ENCODE measurements at places on chromosomes 3 and 15.

GRCh38 chr3:3087716-3088465, 22.3 kb downstream of the IL5RA start:
- DNase-seq, result no peak

- no peak for DNase-seq
Measured at GRCh38 chr3:44825264-44825925, 36.3 kb upstream of the TMEM42 start.

- no peak for DNase-seq
Measured at GRCh38 chr3:31813197-31813596, 167.9 kb downstream of the OSBPL10 start.

- DNase-seq, result no peak
Measured at GRCh38 chr3:183293966-183294365, 40.9 kb downstream of the B3GNT5 start.

GRCh38 chr3:196486263-196486662, 17.3 kb downstream of the RNF168 start:
- no peak for DNase-seq

GRCh38 chr15:29087521-29088285, 181.9 kb downstream of the NSMCE3 start:
- no peak for DNase-seq

- DNase-seq, result no peak
Measured at GRCh38 chr3:126672741-126673140, 17.8 kb upstream of the TXNRD3 start.

GRCh38 chr3:127784865-127785710, 37.2 kb downstream of the MGLL start:
- DNase-seq, result no peak

DNA sequence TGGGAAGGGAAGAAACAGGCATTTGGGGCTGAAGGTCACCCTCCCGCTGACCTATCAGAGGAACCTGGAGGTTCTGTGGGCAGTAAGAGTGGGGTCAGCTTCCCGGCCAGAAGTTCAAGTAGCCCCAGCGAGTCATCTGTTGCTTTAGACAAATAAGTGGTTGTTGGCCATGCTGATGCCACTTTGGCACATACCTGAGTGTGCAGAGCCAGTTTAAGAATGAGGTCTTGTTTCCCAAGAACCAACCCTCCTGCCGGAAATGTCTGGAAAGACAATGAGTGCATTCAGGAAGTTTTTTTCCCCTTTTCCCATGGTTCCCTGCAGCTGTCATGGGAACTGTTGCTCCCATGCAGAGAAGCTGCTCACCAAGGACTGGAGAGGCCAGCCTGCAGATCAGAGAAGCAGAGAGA, 166.7 kb downstream of the ZNF621 start:
- no peak for DNase-seq

DNA sequence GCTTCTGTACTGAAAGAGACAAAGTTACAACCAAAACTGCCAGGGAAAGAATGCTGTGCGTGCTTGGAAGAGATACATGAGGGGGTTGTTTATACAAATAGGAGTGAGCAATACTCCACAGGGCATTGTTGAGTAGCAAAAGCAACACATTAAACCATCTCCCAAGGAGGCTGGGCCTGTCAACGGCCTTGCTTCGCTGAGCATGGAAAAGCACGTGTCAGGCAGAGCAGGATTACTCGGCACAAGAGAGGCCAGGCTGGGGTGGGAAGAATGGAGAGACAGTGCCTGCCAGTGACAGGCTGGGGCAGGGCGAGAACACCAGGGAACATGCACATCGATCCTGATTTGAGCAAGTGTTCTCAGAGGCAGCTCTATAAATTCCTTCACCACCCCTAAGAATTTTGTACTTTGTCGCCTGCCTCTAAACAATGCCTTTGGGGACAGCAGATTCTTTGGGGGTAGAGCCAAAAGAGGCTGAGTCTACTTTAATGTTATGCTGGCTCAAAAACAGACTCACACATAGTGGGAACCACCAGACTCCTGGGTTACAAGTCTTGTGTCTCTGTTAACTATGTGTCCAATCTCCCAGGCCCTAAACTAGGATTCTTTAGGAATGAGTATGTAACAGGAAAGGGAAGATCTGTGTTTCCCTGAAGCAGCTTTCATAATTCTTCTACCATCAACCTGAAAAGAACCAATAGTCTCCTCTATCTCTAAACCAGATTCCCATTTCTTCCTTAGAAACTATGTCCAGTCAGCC, 67.2 kb downstream of the LIPC start:
- no peak for DNase-seq

GRCh38 chr3:45606991-45607712, 12.6 kb downstream of the LIMD1 start:
- no peak for DNase-seq

DNA sequence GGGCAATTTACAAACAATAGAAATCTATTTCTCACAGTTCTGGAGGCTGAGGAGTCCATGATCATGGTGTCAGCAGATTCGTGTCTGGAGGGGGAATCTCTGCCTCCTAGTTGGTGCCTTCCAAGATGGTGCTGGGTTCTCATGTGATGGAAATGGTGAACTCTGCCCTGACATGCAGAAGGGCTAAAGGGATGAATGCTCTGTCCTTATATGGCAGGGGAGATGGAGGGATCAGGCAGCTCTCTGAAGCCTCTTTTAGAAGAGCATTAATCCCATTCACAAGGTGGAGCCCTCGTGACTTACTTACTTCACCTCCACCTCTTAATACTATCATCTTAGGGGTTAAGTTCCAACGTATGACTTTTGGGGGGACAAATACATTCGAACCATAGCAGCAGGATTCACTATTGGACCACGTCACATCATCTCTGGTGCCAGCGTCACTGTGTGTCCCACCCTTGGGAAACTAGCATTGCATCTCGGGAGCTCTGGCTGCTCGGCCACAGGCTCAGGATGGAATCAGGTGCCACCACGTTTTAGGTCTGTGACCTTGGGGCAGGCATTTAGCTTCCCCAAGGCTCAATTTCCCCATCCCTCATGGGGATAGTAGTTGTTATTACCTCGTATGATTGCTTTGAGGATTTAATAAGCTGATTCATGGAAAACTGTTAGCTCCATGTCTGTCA, 53.0 kb downstream of the SV2B start:
- DNase-seq, result no peak

GRCh38 chr3:161420746-161421145, 49.4 kb upstream of the SPTSSB start:
- no peak for DNase-seq

- DNase-seq, result no peak
Measured at GRCh38 chr3:79985816-79986215, 218.0 kb upstream of the ROBO1 start.

DNA sequence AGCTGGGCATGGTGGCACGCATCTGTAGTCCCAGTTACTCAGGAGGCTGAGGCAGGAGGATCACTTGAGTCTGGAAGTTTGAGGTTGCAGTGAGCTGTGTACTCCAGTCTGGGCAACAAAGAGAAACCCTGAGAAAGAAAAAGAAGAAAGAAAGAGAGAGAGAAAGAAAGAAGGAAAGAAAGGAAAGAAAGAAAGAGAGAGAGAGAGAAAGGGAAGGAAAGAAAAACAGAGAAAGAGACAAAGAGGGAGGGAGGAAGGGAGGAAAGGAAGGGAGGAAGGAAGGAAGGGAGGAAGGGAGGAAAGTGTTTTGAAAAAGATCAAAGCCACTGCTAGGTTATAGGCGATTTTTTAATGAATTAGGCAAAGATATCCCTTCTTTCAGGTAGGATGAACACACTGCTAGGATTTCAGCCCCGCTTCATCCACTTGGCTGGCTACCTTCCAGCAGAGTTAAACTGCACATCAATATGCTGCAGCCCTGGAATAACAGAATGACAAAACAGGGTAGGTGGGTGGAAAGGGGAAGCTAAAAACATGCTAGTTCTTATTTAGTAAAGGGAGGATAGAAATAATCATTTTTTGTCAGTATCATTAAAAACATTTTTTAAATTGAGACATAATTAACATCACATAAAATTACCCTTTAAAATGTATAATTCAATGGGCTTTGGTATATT, 12.8 kb upstream of the PPARG start:
- no peak for DNase-seq

GRCh38 chr3:56406826-56407515, 61.3 kb downstream of the ERC2 start:
- DNase-seq, result no peak

DNA sequence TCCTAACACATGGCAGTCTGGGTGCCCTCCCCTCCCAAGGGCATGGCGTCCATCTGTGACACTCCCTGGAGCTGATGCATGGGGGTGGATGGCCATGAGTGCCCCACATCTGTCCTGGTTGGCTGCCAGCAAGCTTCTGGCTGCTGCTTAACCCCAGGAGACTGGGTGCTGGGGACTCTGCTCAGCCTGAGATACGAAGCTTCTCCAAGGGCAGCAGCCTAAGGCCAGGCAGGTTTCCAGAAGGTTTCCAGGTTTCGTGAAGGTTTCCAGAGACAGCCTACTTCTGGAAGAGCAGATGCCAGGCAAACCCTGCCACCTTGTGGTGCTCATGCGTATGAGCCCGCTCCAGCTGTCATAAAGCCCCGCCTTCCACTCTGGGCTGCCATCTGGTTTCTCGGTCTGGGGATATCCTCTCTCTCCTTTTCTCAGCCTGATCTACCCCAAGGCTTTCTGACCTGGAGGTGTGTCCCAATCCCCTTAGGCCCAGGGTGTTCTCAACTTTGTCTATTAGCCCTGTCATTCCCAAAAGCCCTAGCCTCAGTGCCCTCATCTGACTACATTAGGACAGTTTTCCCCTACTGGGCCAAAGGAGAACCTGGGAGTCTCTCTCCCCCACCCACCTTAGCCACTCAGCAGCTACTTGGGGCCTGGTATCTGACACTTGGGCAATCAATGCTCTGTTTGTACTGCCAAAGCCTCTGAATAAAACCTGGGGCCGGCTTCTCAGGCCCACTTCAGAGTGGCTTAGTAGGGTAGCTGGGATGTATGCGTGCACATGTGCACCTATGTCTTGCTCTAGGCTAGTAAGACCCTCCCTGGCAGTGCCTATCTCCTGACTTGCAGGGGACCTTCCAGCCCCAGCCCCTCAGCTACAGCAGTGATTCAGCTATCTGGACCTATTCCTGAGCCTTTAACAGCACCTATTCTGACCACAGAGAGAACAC, 12.0 kb downstream of the MRPL46 start:
- peak; percentile 13 for DNase-seq

DNA sequence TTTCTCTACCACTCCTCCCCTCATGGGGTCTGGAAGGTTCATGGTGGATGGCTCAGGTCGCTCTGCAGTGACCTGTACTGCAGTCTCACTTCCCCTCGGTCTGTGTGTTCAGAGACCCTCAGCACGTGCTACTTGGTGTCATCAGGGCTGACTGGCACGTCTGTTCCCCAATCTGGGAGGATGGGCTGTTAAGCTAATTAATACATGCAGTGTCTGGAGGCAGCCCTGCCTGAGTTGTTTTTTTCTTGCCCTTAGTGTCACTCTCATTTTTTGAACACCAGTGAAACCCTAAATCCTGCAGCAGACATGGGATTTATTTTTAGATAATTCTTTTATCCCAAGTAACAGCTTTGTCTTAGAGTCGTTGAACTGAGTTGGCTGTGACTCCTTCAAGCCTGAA, 64.6 kb downstream of the ARNT2 start:
- no peak for DNase-seq

- no peak for DNase-seq
Measured at GRCh38 chr3:70863049-70863448, 550.6 kb upstream of the MDFIC2 start.

DNA sequence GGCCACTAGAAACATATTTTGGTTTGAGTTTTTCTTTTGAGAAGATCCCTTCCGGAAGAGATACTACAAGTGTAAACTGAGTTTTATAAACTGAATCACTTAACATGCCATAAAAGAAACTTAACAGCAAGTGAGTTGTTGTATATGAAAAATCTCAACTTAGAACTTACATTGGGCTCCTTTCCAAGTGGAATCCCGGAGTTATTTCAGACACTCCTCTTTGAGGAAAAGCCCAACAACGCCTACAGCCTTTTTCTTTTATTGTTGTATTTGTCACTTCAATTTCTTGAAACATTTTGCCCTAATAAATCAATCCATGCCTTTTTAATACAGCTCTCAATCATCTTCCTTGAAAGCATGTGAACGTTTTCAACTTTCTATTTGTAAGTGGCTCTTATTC, 137.3 kb downstream of the FEZF2 start:
- no peak for DNase-seq

GRCh38 chr3:15064299-15064834, 748 bp downstream of the MRPS25 start:
- DNase-seq, result peak; percentile 8

DNA sequence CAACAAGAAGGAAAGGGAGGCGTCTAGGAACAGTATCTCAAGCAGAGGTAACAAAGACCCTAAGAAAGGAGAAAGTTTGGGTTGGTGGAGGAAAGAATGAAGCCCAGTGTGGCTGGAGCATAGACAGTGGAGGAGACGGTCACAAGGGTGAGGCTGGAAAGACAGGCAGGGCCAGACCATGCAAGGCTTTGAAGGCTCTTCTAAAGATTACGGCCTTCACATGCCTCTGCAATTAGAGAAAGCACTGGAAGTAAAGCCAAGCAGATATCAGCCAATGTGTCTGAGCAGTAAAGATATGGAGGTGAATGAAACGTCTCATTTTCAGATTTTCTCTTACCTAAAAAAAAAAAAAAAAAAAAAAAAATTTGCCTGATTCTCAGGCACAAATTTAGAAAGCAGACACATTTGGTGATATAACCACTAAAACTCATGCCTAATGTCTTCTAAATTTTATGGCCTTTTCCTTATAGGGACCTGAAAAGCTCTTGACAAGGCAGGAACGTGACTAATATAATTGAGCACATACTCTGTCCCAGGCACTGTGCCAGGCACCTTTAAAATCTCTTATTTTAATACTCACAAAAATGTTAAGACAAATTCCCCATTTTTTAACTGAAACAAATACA, 184.1 kb downstream of the MECOM start:
- DNase-seq, result no peak

GRCh38 chr15:75542386-75542797, 36.7 kb downstream of the PTPN9 start:
- no peak for DNase-seq

- DNase-seq, result no peak
Measured at GRCh38 chr3:155979746-155980145, 109.3 kb downstream of the GMPS start.

GRCh38 chr15:37106490-37107001, 6.2 kb upstream of the MEIS2 start:
- DNase-seq, result no peak

DNA sequence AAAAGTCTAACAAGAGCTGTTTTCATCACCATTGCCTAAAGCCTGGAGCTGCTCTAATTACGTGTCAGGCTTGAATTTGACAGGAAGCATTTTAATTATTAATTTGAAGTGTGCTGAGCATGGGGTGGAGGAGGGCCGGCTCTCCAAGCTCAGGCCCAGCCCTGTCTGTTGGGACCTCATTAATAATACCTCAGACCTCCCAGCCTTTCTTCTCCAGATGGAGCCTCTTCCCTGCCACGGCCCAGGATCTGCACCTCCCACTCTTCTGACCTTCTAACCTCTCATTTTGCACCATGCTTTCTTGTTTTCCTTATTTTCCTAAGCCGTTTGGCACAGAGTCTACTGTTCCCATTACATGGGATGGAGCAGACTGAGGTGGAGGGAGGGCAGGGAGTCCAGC, 30.0 kb downstream of the INSYN1 start:
- DNase-seq, result no peak
